Fibroblast of villous mesenchyme (primary cell): ENCODE measurements at places on chromosomes 2 and 18. TPM values are rescaled to one million over a fixed set of nuclear protein-coding genes. Genes with fewer than 3 reads are reported as not detected.

The CDK5R2 gene
- total RNA-seq, result not detected in 2 replicates

The STK36 gene
- total RNA-seq, result 23.7 and 23.8 TPM in 2 replicates

The CCDC178 gene
- 0.32 and 0.43 TPM in 2 replicates for total RNA-seq

DNA sequence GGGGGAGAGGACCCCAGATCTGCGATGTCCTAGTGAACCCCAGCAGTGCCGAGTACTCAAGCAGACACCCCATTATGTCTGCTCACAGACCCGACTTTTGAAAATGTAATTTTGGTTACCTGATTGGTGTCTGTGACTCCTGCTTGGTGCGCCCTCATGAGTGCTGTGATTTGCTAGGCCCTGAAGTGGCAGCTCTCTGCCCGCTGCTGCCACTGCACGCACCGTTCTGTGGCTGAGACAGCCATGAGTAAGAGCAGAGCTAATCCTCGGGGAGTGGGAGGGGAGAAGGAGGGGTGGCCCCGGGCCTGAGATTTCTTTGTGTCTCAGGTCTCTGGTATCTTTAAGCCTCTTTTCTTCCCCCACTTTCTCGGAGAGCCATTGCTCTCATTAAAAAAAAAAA lies 18.2 kb downstream of the FHOD3 start:
- no peak for DNase-seq

- no peak for DNase-seq
Measured at GRCh38 chr2:54855434-54855833, 132.0 kb downstream of the EML6 start.

- peak; percentile 7 for DNase-seq
Measured at GRCh38 chr2:59000796-59001195, 759.7 kb upstream of the FANCL start.

GRCh38 chr2:150209746-150210145 lies 277.7 kb downstream of the RND3 start:
- DNase-seq, result no peak

The PID1 gene
- 12.1 and 16.4 TPM in 2 replicates for total RNA-seq

The GAREM1 gene
- total RNA-seq, result 0.86 and 0.97 TPM in 2 replicates

- no peak for DNase-seq
Measured at GRCh38 chr2:45802499-45803138, 151.1 kb downstream of the PRKCE start.

- DNase-seq, result peak; percentile 49
Measured at GRCh38 chr2:120844070-120844738, 108.5 kb downstream of the GLI2 start.

The FBXO41 gene
- 1.3 and 1.6 TPM in 2 replicates for total RNA-seq

The SLC16A14 gene
- total RNA-seq, result 1.3 and 3.5 TPM in 2 replicates

DNA sequence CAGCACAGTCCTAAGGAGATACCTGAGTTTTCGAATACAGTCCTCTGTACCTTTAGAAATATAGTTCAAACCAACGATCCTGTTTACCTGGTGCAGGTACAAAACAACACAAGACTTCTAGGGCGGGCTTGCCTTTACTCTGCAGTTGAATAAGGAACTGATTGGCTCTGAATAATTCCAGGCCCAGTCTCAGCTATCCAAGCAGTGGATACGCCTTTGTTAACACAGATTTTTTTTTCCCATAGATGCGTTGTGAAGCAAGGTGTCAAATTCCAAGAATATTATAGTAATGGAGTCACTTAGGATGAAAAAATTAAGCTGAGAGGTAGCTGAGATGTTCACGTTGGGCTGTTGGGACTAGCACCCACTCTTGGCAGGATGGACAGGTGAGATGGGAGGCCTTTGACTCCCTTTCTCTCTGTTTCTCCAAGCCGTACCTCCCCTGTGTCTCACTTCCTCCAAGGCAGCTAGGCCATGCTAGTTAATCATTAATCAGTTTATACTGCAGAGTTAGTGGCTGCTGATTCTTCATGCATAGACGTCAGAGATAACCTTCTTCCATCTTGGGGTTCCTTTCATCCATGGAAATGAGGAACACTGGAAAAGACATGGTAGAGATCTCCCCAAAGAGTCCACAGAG lies 380.8 kb upstream of the ACVR2A start:
- no peak for DNase-seq

GRCh38 chr2:138676619-138677021 lies 103.6 kb downstream of the NXPH2 start:
- no peak for DNase-seq

The SCG2 gene
- total RNA-seq, result 0.86 and 0.97 TPM in 2 replicates

DNA sequence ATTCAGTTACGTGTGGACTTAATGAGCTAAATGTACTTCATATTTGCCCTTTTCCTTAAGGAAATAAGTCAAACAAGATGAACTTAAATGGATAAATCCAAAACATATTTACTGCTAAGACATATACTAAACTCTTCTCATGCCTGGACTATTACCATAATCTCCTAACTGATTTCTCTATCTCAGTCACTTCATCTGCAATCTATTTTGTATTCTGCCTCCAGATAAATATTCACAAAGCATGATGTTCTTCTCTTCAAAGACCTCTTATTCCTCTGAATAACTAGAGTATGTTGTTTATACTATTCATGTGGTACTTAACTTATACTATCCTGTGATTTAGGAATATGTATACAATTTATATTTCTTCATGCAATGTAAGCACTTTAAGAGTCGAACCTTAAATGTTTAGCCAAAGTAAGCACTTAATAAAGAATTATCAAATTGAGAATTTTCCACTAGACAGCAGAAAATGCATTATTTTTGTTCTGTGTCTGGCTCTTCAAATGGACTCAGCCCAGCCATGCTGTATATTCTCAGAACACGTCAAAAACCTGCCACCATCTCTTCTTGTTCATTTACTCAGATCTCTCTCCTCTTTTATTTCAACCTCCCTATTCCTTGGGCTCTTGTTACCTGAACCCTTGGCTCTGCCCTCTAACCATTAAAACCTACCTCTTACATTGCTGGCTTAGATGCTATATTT lies 79.9 kb upstream of the ARHGAP28 start:
- DNase-seq, result no peak

- DNase-seq, result no peak
Measured at GRCh38 chr18:61651145-61651879, 241.5 kb downstream of the RNF152 start.

The CRYBA2 gene
- total RNA-seq, result 1.3 TPM in 1 of 2 replicates, not detected in the other

The FAM124B gene
- total RNA-seq, result under 0.01 and 0.32 TPM in 2 replicates

GRCh38 chr18:78686976-78687685 lies 292.5 kb upstream of the SALL3 start:
- DNase-seq, result no peak
